ENCODE measurements at places on chromosomes 1 and 21.
A peak's percentile ranks its signal among the peaks of the same experiment; 100 is the strongest.

- DNase-seq = no peak
Measured at GRCh38 chr21:38837806-38838461, 32.2 kb downstream of the ETS2 start.

GRCh38 chr1:206808615-206809014 is 36.3 kb upstream of the IL10 start:
- peak; percentile 26 for DNase-seq

GRCh38 chr1:188194916-188195315 is 1366.2 kb downstream of the PLA2G4A start:
- no peak for DNase-seq

GRCh38 chr1:27719286-27720251 is 6.2 kb upstream of the FAM76A start:
- DNase-seq = no peak

DNA sequence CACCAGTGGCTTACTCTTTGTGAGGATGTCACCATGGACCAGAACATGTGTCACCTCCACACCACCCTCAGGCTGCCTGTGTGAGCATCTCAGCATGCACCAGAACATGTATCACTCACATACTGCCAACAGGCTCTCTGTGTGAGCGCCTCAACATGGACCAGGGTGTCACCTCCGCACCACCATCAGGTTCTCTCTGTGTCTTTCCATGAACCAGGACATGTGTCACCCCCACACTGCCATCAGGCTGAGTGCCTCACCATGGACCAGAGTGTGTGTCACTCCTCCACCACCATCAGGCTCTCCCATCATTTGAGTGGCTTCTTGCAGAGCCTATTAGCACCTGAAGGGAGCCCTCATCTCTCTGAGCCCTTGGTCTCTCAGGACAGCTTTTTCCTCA is 125.2 kb downstream of the ZNF648 start:
- no peak for DNase-seq

GRCh38 chr1:178037510-178038253 is 56.2 kb upstream of the RASAL2 start:
- no peak for DNase-seq

- DNase-seq = no peak
Measured at GRCh38 chr1:96771847-96772246, 50.3 kb downstream of the PTBP2 start.

DNA sequence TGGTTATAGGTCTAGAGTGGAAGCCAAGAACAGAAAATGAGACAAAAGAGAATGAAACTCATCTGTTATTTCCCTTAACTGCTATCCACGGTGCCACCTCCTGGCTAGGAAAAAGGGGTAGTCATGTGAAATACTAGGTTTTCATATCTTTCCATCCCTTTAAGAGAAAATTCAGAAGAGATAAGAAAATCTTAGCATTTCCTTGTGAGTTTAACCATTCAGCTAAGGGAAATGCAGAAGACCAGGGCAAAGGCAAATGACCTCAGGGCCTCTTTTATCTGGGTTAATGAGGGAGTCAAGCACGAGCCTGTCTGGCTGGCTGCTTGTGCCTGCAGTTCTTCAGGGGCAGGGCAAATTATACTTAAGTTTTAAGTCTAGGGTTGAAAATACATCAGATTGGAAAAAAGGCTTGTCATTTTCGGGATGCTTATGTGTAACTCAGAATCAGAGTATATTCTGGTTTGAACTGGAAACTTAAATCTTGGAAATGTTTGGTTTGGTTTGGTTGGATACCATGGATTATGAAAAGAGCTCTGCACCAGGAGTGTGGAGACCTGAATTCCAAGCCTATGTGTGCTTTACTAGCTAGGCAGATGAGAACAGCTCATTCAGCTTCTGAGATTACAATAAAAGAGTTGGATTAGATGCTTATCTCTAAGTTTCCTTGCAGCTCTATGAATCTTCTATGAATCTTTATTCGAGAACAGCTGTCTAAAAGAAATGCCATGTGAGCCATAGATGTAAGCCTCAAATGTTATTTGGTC is 19.9 kb downstream of the NIBAN1 start:
- DNase-seq = no peak

All from effector CD4-positive, alpha-beta T cell (primary cell).